ENCODE measurements at places on chromosomes 5 and 9.

DNA sequence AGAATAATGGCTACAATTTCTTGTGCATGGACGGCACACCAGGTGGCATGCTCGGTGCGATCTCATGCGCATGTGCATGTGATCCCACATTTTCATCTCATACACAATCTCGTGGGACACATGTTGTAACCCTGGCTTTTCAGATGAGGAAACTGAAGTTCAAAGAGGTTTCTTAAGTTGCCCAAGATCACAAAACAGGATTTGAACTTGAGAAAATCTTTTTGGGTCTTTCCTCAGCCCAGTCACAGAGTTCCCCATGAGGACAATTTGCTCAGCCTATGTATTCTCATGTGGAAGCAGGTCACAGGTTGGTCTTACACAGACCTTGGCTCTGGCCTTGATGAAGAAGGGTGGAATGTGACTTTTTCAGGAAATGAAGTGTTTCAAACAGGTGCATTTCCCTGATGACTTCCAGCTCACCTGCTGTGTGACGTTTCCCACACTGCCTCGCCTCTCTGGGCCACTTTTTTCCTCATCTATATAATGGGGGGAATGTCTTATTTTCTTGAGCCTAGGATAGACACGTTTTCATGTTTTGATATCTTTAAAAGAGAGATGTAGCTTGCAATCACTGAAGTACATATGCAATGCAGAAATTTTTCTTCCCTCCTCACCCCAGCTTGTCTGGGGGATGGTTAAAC is 7.1 kb upstream of the ORM1 start:
- no peak for DNase-seq

GRCh38 chr5:136022965-136023364 is 5.8 kb upstream of the TGFBI start:
- no peak for DNase-seq

- no peak for DNase-seq
These were observed 9.5 kb downstream of the OTP start for GRCh38 chr5:77628840-77629508.

- DNase-seq, result no peak
These were observed 14.7 kb upstream of the MLLT3 start for GRCh38 chr9:20636888-20637440.

DNA sequence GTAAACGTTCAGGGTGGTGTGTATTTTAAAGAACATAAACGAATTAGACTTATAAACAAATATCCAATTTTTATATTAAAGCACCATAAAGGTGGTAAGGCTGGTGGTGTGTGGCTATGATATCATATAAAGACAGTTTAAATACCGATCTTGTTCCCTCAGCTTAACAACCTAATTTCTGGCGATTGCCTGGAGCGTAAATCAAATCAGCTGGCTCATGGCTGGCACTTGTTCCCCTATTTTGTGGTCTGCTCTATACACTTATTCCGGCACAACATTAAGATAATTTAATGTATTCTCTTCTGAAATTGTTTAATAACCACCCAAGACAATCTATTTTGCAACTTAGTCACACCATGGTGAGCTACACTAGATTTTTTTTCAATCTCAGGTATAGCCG is 2.4 kb upstream of the HAPLN1 start:
- DNase-seq, result no peak

DNA sequence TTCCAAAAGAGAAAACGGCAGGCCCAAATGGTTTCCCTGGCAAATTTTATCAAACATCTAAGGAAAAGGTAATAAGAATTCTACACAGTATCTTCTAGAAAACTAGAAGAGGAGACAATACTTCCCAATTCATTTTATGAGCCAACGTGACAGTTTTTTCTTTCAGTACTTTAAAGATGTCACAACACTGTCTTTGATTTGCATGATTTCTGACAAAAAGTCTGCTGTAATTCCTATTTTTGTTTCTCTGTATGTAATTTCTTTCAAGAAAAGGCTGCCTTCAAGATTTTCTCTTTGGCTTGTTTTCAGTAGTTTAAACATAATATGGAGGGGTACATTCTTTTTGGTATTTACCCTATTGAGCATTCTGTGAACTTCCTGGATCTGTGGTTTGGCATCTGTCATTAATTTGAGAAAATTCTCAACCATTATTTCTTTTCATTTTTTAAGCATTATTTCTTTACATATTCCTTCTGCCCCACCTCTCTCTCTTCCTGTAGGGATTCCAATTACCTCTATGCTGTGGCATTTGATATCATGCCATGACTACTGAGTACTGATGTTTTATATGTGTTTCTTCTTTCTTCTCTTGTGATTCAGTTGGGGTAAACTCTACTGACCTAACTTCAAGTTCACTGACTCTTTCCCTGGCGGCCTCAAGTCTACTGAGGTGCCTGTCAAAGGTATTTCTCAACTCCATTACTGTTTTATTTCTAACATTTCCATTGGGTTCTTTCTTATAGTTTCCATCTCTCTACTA is 32.2 kb downstream of the ANKS6 start:
- DNase-seq, result no peak

DNA sequence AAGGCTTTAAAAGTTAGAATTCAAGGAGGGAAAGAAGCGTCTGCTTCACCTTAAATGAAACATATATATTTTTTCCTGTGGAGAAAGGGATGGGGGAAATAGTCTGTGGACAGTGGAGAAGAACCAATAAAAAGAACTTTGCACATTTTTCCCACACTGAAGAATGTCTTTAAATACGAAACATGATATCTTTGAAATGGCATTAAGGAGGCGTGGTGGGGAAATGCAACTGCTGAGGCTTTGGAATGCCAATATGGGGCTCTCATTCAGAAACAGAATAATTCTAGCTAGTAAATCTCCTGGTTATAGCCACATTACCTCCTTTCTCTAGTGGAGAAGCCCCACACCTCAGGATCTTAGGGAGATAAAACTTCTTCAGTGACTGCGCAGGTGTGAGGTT is 46.8 kb downstream of the TNC start:
- no peak for DNase-seq

DNA sequence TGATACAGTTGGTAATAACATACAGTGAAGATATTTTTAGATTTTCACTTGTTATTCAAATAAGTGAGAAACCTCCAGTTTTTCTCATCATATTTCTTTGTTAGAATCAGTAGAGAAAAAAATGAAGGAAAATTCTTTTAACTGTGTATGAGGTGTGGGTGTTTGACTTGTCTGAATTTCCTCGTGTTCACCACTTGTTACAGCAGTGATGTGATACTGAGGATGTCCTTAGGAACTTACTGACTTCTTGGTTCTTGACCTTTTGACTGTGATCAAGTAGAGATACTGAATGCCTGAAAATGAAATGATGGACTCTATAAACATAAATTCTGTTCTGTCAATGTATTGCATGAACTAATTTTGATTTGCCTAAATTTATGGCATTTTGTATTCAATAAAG is 10.7 kb downstream of the PBX3 start:
- no peak for DNase-seq

DNA sequence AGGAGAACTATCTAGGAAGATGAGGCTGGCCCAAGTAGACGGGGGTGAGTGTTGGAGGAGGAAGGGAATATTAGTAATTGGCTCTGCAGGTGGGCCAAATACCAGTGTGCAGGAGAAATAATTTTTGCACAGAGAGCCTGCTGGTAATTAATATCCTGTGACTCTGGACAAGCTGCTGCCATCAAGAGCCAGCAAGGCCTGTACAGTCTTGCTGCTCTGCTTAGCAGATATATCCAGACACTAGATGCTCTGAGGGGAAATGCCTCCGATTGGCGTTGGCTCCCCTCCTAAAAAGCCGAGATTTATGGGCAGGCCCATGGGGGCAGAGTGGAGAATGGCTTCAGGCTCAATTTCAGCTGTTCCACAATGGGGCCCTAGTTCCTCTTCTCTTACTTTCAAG is 29.6 kb upstream of the ASTN2 start:
- no peak for DNase-seq

GRCh38 chr9:127050591-127051001 is 71.8 kb downstream of the ANGPTL2 start:
- DNase-seq, result no peak

DNA sequence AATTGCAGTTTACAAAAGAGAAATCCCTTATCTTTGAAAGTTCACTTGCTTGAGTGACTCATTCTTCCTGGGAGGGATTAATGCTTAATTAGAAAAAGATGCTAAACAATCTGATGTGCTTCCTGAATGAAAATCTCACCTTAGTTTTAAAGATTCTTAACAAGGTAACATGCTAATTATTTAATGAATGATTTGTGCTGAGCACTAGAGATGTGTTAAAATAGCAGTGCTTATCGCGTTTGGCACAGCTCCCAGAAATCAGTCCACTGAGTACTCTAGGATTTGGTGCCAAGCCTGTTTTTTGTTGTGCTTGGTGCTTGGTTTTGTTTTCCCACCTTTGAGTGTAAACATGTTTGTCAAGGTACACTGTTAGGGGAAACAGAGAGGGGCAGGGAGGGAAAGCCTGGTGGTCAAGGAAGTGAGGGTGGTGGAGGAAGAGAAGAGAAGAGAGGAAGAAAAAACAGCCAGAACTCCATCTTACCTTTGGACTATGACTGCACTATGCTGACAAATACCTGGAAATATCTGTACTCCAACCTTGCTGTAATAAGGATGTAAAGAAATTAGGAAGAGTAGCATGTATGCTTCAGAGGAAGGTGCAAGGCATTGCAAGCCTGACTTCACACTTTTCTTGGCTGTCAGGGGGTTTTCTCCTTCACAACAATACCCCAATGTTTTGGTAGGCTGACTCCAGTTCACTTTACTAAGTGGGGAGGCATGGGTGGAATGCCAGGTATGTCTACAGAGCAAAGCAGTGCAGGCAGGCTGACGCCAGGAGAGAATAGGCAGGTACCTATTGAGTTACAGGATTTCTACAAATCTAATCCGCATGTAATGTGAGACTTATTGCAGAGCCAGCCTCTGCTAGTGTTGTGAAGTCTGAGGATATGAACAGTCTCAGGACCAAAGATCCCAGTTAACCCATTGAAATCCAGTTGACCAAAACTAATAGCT is 157.2 kb upstream of the ISL1 start:
- peak; percentile 53 for DNase-seq

GRCh38 chr9:131838530-131839280 is 98.8 kb upstream of the RAPGEF1 start:
- DNase-seq, result no peak

GRCh38 chr9:123772967-123773366 is 157.0 kb downstream of the DENND1A start:
- DNase-seq, result no peak

- DNase-seq, result peak; percentile 35
These were observed 654 bp downstream of the RANBP6 start for GRCh38 chr9:6014670-6015270.

GRCh38 chr9:136643596-136644342 is 18.9 kb upstream of the EGFL7 start:
- no peak for DNase-seq

- DNase-seq, result no peak
These were observed 128.5 kb downstream of the MED27 start for GRCh38 chr9:131951155-131951554.

DNA sequence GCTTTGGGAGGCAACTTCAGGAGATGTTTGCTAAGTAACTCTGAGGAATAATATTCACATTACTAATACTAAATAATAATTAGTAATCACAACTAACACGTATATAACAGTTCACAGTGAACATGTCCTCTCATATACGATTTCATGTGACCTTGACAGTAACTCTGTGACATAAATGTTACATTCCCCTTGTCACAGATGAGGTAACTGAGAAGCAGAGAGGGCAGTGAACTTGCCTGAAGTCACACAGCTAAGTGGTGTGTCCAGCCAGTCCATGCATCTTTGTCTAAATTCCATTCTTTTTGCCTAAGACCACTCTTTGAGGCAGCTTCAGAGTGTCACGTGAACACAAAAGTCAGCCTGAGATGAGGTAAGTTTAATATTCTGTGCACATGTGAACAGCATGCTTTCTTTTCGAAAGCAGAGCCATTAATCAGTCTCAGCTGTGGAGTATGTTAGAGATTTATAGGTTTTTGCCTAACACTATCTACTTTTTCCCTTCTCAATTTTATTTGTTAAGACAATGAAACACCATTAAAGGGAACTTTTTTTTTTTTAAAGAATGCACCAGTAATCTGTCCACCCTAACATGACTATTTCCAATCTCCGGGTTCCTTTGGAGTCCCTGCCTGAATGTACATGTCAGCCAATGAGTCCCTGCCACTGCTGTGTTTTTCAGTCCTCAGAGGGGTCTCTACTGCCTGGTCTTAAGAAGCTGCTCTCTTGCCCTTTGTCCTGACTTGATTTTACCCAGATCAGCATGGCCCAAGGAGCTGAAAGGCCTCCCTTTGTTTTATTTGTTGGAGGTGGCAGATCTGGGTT is 43.5 kb downstream of the SH3PXD2B start:
- DNase-seq, result no peak

GRCh38 chr5:109571785-109572184 is 117.9 kb upstream of the MAN2A1 start:
- DNase-seq, result no peak

DNA sequence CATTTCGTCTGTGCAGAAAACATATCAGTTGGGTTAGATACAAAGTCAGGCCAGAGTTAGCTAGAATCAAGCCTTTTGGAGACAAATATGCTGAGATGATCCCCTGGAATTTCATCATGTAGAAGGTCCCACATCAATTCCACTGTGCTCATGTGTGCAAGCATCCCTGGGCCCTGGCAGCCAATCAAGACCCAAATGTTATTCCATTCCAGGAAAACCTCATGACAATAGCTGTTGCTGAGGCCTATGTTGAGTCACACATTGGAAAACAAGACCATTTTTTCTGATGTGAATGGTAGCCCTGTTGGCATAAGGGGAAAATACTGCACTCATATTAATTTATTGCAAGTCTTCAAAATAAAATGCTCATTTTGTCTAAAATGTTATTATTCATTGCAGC is 11.5 kb downstream of the SPOCK1 start:
- DNase-seq, result no peak

DNA sequence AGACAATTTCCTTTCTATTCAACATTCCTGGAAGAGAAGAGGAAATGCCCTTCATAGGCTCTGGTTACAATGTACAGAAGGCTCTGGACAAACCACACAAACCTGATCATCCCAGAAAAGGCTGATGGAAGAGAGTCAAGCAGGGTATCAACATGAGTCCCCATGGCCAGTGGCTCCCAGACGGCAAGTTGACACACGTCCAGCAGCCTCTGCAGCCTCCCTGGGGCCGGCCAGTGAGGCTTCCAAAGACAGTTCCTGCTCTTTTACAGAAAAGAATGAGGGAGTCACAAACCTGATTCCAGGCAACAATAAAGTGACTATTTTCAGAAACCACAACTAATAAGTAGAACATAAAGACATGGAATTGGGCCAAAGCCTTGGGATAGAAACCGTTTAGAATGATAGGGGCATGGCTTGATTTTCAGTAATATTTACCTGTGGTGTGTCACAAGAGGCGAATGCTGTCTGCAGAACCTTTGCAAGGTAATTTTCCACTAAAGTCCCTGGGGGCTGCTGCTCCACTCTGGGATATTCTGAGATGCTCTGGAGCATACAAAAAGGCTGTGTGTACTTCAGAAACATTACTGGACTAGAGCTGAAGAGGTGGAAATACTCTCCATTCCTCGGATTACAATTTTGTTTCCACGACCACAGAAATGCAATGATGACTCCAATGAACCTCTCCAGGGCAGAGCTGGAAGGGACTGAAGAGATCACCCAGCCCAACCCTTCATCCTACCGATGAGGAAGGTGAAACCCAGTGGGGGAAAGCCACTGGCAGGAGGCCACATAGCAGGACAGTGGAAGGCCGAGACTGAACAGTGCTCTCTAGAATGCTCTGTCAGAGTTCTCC is 10.4 kb downstream of the MED27 start:
- no peak for DNase-seq

GRCh38 chr5:24245821-24246220 is 399.0 kb downstream of the CDH10 start:
- DNase-seq, result no peak

GRCh38 chr5:169265888-169266287 is 35.1 kb downstream of the SLIT3 start:
- DNase-seq, result no peak

Measured in Caki2 (cell line).